ENCODE measurements at places on chromosomes 3 and 15. TPM values are rescaled to one million over a fixed set of nuclear protein-coding genes. Genes with fewer than 3 reads are reported as not detected.

GRCh38 chr15:33311312-33311971, 675 bp downstream of the RYR3 start:
- no peak for DNase-seq

The LSAMP gene
- polyA plus RNA-seq: 90.1 TPM

- no peak for DNase-seq
Observed at GRCh38 chr3:119810018-119810435, 28.1 kb downstream of the NR1I2 start.

The SLC9C1 gene
- 0.12 TPM for polyA plus RNA-seq

The MTMR10 gene
- 43.4 TPM for polyA plus RNA-seq
